ENCODE measurements at places on chromosomes 16 and 17.
A peak's percentile ranks its signal among the peaks of the same experiment; 100 is the strongest.

- H3K4me3 ChIP-seq: no peak overlapping the region
- H3K27ac ChIP-seq: no peak overlapping the region
- no peaks in the 10 kb centered on the region for H3K36me3 ChIP-seq
Measured at GRCh38 chr17:33072421-33073161, 80.9 kb downstream of the SPACA3 start.

DNA sequence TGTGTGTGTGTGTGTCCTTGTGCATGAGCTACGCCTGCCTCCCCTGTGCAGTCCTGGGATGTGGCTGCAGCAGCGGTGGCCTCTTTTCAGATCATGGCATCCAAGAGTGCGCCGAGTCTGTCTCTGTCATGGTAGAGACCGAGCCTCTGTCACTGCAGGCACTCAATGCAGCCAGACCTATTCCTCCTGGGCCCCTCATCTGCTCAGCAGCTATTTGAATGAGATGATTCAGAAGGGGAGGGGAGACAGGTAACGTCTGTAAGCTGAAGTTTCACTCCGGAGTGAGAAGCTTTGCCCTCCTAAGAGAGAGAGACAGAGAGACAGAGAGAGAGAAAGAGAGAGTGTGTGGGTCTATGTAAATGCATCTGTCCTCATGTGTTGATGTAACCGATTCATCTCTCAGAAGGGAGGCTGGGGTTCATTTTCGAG is 22.5 kb downstream of the STAT5A start:
- H3K27me3 ChIP-seq: no peaks in the 10 kb centered on the region
- H3K4me3 ChIP-seq: no peak overlapping the region
- no peak for DNase-seq
- no peak overlapping the region for H3K27ac ChIP-seq

DNA sequence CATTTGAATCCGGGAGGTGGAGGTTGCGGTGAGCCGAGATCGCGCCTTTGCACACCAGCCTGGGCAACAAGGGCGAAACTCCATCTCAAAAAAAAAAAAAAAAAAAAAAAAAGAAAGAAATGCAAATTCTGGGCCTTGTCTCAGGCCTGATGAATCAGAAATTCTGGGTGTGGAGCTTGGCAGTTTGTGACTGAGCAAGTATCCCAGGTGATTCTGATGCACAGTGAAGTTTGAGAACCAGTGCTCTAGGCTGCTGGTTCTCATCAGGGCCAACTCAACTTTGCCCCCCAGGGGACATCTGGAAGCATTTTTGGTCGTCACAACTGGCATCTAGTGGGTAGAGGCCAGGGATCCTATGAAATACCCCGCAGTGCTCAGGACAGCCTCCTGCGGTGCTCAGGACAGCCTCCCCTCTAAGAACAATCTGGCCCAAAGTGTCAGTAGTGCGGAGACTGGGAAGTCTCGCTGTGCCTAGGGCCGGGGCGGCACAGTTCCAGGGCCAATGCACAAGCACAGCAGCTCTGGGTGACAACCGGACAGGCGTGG is 55.9 kb downstream of the SDK2 start:
- H3K36me3 ChIP-seq: no peaks in the 10 kb centered on the region
- no peak overlapping the region for H3K4me3 ChIP-seq
- no peaks in the 10 kb centered on the region for H3K27me3 ChIP-seq
- H3K4me1 ChIP-seq: peaks cover 41% of the 10 kb centered on the region

DNA sequence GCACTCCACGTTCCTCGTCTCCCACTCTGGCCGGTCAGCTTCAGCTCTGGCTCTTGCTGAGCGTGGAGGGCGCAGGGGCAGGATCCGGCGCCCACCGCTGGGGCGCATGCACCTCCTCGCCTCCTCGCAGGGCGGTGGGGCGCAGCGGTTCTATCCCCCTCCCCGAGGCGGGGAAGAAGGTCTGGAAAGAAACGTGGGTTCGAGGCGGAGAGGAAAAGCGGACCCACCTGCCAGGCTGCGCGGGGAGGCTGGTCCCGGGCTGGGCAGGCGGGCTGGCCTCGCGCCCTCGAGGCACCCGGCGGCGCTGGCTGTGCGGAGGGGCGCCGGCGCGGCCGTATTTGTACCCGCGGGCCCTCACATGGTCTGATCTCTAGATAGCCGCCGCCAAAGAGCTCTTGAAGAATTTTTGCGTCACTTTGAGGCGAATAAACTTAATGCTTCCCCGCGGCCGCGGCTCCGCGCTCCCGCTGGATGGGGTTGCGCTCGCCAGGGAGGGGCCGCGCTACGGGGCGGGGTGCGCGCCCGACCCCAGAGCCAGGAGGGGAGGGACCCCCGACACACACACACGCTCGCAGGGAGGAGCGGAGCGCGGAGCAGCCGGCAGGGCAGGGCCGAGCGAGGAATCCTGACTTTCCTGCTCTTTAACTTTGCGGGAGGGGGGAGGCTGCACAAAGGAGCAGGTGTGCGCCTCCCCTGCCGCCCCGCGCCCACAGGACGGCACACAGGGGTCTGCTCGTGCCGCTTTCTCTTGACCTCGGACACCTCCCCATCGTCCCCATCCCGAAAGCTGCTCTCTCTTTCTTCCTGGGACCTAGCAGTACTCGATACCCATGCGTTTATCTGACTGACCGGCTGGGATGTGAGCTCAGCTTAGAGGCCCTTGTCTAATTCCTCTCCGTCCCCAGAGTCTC is at the start of gene SLC6A4:
Gene SLC6A4 (minus strand): TSS at position 312 of the 911 bp plus-strand sequence. CDS start 13,739 bp downstream, outside the sequence.
- H3K27me3 ChIP-seq: peaks cover 43% of the 10 kb centered on the region
- no peaks in the 10 kb centered on the region for H3K36me3 ChIP-seq
- H3K4me3 ChIP-seq: no peak within 1 kb of the TSS
- peaks cover 8% of the 10 kb centered on the region for H3K4me1 ChIP-seq
- no peak within 1 kb of the TSS for H3K27ac ChIP-seq

GRCh38 chr17:58333736-58334207 is 5.2 kb upstream of the TSPOAP1 start:
- peak overlapping the region; percentile 96 for H3K27ac ChIP-seq
- DNase-seq: no peak
- H3K36me3 ChIP-seq: peaks cover 22% of the 10 kb centered on the region
- peak overlapping the region; percentile 98 for H3K4me3 ChIP-seq

DNA sequence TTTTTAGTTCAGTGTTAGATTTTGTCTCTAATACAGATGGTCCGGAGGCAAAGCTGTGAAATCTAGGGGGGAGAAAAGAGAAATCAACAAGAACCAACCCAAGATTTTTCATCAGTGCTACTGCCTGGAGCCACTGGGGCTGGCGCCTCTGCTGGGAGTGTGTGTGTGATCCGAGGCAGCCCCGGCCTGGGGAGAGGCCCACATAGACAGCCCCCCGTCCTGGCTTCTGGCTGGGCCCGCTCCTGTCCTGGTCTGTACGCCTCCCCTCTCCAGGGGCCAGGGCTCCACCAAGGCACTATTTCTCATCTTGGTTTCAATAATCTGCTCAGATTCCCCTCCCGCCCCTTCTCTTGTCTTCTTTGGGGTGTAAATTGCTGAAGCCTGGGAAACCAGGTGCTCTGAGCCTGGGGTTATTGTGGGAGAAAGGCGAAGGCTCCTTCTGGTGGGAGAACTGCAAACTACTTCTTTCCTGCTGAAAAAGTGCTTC is 7.8 kb downstream of the BAHCC1 start:
- H3K36me3 ChIP-seq: no peaks in the 10 kb centered on the region
- no peak for DNase-seq
- no peak overlapping the region for H3K4me3 ChIP-seq
- peaks cover 67% of the 10 kb centered on the region for H3K27me3 ChIP-seq

DNA sequence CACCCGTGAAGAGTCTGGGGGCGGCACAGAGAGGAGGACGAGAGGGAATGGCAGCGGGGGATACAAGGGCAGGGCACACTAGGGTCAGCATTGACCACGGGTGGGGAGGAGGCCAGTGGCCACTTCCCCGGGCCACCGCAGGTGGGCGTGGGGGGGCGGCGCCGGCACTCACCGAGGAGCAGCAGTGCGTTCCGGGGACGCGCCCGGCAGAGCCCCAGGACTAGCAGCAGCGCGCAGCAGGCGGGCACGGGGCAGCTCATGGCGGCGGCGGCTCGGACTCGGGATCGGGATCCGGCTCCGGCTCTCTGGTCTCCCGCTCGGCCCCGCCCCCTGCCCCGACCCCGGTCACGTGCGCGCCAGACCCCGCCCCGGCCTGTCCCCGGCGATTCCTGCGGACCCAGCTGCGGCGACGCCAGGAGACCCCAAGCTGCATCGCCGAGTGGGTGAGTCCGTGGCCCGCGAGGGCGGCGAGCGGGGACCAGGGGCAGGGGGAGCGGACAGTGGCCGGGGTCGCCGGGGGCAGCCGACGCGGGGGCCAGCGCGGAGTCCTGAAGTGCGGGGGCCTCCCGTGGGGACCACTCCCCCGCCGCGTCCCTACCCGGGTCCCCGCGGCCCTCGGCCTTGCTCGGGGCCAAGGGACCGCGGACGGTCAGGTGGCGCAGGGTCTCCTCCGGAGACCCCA is at the start of the genes SGSH and SLC26A11:
Gene SGSH (minus strand): TSS at position 280 of the 682 bp plus-strand sequence. CDS start 20 bp downstream, at position 260.
Gene SLC26A11 (plus strand): TSS at position 374 of the 682 bp plus-strand sequence. CDS start 1,134 bp downstream, outside the sequence.
- peak within 1 kb of the TSS; percentile 94 for H3K27ac ChIP-seq
- peak within 1 kb of the TSS; percentile 99 for H3K4me3 ChIP-seq
- H3K36me3 ChIP-seq: peaks cover 7% of the 10 kb centered on the region
- H3K4me1 ChIP-seq: peaks cover 31% of the 10 kb centered on the region
- H3K27me3 ChIP-seq: no peaks in the 10 kb centered on the region

GRCh38 chr16:58495521-58496331 is 4.2 kb upstream of the NDRG4 start:
- H3K4me3 ChIP-seq: no peak overlapping the region
- no peaks in the 10 kb centered on the region for H3K36me3 ChIP-seq
- no peak overlapping the region for H3K27ac ChIP-seq
- H3K4me1 ChIP-seq: peaks cover 9% of the 10 kb centered on the region
- H3K27me3 ChIP-seq: no peaks in the 10 kb centered on the region
